Activated CD4-positive, alpha-beta memory T cell treated with anti-CD3 and anti-CD28 coated beads, Interleukin-2, amount 10 ng/mL, durations not matched to agents 7 days and 5 days (primary cell): ENCODE measurements at places on chromosomes 5 and 9.
A peak's percentile ranks its signal among the peaks of the same experiment; 100 is the strongest.

DNA sequence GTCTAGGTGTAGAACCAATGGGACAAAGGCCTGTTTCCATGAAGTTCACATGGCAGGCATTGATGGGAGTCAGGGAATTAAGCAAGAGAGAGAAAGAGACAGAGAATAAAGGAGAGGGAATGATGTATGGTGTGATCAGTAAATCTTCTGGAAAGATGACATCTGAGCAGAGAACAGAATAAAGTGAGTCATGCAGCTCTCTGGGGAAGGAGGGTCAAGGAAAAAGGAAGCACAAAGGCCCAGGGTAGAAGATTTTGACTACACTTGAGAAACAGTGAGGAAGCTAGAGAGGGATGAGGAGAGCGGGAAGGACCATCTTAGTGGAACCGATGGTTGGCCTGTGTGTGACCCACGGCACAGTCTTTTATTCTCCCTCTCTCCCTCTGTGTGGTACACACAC, 425.9 kb downstream of the SPOCK1 start:
- H3K4me1 ChIP-seq, result no peaks in the 10 kb centered on the region
- no peak for DNase-seq
- H3K36me3 ChIP-seq, result no peaks in the 10 kb centered on the region
- H3K27ac ChIP-seq, result no peak overlapping the region
- peaks cover 3% of the 10 kb centered on the region for H3K27me3 ChIP-seq

- H3K4me1 ChIP-seq, result peaks cover 10% of the 10 kb centered on the region
- H3K27me3 ChIP-seq, result peaks cover 54% of the 10 kb centered on the region
- H3K27ac ChIP-seq, result no peak overlapping the region
- no peak for DNase-seq
- H3K4me3 ChIP-seq, result no peak overlapping the region
Measured at GRCh38 chr5:159309689-159310433, 20.4 kb downstream of the IL12B start.

DNA sequence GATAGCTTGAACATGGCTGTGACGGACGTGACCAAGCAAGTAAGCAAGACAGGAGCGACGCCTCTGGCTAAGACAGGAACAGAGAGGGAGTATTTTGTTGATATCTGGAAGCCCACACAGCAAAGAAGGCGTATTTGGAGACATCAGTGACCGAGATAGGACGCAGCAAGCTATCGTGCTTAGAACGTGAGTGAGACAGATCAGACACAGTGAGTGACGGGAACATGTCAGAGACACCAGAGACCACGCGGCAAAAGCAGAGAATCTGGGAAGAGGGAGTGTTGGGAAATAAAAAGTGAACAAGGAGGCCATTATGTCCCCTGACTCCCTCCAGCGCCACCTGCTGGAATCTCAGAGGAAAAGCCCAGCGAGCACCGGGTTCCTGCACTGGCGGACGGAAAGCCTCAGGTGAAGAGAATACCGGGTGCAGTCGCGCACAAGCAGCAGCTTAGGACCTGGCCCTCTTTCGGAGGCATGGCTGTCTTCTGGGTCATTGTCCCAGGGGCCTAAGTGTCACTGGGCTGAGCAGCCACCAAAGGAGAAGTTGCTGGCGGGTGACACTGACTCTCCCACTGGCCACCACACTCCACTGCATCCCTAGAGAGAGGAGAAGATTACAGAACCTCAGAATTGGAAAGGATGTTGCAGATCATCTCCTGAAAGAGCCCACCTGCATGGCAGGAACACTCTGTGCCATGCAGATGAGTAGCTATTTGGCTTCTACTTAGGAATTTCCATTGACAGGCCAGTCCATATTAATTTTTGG, 99.1 kb downstream of the FBXO38 start:
- DNase-seq, result peak; percentile 62
- peaks cover 29% of the 10 kb centered on the region for H3K27me3 ChIP-seq
- no peaks in the 10 kb centered on the region for H3K36me3 ChIP-seq
- H3K4me1 ChIP-seq, result peaks cover 2% of the 10 kb centered on the region
- no peak overlapping the region for H3K27ac ChIP-seq

- H3K4me3 ChIP-seq, result no peak overlapping the region
- H3K27ac ChIP-seq, result no peak overlapping the region
- DNase-seq, result no peak
- H3K4me1 ChIP-seq, result no peaks in the 10 kb centered on the region
Measured at GRCh38 chr9:130642926-130643325, 21.5 kb upstream of the PRDM12 start.
